ENCODE measurements at places on chromosomes 16 and 17.

DNA sequence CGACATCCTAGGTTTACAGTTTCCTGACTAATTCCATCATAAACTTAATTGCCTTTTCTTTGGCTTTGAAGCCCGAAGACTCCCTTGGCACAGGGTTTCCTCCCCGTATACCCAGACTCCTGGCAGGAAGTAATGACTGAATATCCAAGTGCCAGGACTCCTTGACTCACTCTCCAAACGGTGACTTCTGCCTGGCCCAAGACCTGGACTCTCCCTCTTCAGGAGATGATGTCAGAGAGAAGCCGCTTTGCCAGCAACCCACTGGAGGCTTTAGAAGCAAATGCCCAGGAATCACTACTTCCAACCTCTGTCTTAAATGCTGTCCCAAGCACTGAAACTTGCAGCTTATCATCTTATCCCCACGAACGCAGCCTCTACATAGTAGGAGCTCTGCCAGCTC, 146.5 kb downstream of the RGS9 start:
- DNase-seq: no peak

GRCh38 chr16:22321340-22322001, 24.3 kb downstream of the POLR3E start:
- peak; percentile 53 for DNase-seq

DNA sequence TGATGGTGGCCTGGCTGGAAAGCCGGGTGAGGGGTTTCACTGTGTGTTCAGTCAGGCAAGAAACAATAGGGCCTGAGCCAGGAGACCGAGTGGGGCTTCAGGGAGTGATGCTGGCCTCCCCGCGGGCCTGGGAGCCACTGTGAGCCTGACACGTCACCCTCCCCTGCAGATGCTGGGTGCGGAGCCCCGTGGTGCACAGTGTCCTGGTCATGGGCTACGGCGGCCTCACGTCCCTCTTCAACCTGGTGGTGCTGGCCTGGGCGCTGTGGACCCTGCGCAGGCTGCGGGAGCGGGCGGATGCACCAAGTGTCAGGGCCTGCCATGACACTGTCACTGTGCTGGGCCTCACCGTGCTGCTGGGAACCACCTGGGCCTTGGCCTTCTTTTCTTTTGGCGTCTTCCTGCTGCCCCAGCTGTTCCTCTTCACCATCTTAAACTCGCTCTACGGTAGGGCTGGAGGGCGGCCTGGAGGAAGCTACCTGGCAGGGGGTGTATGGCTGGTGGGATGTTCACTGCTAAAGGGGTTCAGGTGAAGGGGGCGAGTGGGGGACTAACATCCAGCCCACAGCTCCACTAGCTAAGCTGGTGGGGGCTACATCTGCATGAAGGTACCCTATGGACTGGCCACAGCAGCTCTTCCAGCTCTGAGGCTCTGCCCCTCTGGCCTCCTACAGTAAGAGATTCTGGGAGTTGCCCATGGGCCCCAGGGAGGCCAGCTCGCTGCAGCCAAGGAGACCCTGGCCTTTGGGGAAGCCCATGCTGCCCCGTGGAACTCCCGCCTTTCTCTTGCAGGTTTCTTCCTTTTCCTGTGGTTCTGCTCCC, 32.4 kb downstream of the ADGRG5 start:
- DNase-seq: no peak

GRCh38 chr17:20206068-20206467, 196.9 kb downstream of the SPECC1 start:
- DNase-seq: no peak

DNA sequence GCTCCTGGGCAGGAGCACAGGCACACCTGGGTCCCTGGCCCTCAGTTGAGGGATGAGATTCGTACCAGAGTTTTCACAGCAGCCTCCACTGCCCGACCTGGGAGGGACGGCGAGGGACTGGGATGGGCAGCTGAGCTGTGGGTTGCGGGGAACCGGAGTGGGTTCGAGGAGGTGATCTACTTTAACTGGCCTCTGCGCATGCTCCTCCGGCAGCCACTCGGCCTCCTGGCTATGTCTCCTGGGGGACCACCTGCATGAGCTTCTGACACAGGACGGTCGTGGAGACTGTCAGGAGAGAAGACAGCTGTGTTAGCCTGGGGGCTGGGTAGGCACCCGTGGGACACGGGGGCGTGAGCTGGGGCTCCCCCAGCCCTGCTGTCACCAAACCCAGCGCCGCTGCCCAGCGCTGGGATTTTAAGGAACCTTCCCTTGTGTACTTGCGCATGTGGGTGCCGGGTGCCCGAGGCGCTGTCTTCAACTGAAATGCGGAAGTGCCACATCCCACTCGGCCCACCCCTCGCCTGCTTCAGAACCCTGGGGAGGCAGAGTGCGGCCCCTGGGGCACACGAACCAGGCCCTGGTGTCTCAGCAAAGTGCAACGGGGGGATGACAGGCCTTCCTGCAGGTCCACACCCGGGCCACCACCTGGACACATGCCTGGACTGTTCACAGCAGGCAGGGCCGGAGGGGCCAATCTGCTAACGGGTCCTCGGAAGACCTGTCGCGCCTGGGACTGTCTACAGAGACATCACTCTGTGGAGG, 36.4 kb downstream of the SLC7A5 start:
- DNase-seq: no peak

DNA sequence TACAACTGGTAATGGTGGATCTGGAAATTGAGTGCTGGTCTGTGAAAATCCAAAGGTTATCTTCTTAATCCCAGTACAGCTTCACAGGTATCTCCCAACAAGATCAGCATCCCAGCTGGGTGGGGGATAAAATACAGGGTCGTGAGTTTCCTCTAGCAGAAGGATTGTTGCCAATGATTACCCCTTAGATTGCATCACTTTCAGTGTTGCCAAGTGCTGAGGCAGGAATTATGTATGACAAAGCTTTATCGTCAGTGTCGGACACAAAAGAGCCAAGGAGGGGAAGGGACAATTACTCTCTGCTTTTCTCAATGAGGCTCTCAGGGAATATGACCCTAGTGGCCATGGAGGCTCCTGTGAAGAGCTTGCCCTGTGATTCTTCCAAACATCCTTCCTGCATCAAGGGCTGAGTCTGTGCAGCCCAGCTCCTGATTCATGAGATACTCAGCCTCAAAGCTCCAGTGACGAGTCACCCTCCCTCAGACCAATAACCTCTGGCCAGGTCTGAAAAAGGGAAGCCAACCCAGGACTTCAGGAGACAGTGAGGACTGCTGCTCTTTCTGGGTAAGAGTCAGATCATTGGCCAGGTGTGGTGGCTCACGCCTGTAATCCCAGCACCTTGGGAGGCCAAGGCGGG, 15.0 kb downstream of the OR1F1 start:
- no peak for DNase-seq

- peak; percentile 32 for DNase-seq
Measured at GRCh38 chr16:54957403-54958166, 26.9 kb downstream of the IRX5 start.

DNA sequence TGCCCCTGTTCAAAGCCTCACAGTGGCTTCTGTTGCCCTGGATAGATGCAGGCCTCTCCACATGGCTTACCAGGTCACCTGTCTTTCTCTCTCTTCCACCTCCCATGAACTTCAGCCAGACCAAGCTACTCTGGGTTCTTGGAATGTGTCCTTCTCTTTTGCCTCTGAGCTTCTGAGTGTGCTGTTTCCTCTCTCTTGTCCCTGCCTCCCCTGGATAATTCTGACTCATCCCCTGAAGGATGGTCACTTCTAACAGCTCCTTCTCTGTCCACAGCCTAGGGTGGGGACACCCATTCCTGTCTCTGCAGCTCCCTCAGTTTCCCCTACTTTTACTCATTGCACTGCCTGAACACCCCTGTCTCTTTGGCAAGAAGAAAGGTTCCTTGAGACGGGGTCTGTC, 2.9 kb downstream of the GUCY2D start:
- DNase-seq: no peak

DNA sequence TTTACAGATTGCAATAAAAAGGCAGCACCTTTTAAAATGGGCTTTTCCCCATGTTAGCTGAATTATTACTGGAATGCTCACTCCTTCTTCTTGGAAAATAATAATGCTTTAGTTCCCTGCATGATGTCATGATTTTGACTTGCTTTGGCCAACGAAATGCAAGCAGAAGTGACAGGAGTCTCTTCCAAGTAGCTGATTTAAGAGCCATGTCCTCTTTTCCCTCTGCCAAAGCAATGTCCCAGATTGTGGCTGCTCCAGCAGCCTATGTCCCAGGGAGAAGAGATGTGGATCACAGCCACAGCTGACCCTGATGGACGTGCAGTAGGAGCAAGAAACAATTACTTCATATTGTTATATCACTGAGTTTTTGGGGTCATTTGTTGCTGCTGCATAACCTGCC, 246.6 kb downstream of the HAPSTR1 start:
- no peak for DNase-seq

GRCh38 chr16:4328046-4328781, 12.3 kb downstream of the GLIS2 start:
- peak; percentile 79 for DNase-seq

DNA sequence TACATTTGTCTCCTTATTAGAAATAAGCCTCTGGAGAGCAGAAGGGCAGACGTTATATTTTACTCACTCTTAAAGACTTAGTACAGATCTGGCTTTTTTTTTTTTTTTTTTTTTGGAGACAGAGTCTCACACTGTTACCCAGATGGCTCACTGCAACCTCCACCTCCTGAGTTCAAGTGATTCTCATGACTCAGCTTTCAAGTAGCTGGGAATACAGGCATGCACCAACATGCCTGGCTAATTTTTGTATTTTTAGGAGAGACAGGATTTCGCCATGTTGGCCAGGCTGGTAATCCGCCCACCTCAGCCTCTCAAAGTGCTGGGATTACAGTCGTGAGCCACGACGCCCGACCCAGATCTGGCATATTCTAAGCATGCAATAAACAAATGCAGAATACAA, 36.4 kb upstream of the TMEM97 start:
- DNase-seq: no peak

DNA sequence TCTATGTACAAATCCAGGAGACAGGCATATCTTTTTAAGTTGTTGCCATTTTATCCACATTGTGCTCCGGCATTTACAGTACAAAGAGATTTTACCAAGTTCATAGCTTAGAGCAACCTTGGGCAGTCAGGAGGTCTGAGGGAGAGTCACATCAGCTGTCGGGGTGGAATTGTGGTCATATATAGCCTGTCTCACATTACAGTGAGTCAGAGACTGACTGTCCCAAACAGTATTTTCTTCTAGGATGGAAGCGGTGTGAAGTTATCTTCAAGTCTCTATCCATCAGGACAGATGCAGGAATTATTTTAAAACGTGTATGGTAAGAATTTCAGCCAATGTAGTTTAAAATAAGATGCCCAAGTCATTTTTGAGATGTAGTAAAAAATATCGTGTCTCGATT, 53.0 kb downstream of the GPRC5B start:
- no peak for DNase-seq

DNA sequence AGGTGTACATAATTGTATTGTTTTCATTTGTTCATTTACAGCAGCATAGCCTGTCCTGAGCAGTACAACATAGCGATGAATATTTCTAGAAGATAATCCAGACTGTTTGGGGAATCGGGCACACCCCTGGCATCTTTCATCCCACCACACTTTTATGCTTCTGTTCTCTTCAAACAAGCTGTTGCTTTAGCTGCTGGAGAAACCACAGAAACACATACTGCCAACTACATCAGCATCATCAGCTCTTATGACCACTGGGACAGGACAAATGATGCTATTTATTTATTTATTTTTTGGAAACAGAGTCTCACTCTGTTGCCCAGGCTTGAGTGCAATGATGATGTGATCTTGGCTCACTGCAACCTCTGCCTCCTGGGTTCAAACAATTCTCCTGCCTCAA, 22.6 kb upstream of the HAPSTR1 start:
- DNase-seq: no peak

GRCh38 chr17:45127548-45128300, 4.6 kb downstream of the PLCD3 start:
- DNase-seq: no peak

DNA sequence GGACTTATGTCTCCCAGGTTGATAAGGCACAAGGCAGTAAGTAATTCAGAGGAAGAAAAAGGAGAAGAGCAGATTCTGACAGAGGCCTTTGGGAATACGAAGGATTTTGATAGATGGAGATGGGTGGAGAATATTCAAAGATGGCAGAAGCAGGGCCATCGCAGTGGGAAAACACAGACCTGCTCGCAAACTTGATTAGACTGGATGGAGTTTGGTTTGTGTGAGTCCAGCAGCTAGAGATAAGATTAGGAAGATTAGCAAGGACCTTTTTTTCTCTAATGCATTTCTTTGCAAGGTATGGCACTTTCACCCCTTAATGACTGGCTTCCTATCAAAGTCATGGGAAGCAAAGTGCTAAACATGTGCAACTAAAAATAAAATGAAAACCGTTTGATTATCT, 196.7 kb downstream of the FTO start:
- DNase-seq: no peak

- no peak for DNase-seq
Measured at GRCh38 chr17:34840750-34841149, 120.5 kb downstream of the CCT6B start.

- DNase-seq: no peak
Measured at GRCh38 chr16:8107296-8107695, 483.0 kb downstream of the TMEM114 start.

DNA sequence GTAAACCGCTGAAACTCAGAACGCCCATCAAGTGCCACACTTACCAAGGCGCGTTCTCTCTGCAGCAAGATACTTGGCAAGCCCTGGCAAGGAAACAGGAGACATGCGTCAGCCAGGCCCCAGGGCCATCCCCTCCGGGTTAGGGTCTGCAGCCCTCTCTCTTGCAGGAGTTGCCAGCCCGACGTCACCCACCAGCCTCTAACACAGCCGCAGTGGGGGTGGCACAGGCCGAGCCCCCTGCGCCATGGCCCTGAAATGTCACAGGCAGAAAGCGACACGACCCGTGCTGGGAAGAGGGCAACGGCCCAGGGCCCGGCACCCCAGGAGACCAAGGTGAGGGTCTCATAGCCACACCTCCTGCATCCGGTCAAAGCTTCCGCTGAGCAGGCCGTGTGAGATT, 21.9 kb downstream of the ELAC2 start:
- DNase-seq: no peak

GRCh38 chr16:89536371-89536770, 24.1 kb upstream of the RPL13 start:
- DNase-seq: no peak

DNA sequence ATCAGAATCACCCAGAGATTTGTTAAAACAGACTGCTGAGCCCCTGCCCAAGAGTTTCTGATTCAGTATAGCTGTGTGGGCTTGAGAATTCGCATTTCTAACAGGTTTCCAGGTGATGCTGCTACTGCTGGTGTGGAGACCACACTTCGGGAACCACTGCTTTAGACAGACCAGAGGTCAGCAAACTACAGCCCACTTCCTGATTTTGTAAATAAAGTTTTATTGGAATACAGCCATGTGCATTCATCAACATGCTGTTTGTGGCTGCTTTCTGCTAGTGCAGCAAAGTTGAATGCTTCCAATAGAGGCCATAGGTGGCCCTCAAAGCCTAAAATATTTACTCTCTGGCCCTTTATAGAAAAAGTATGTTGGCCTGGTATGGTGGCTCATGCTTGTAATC, 32.6 kb upstream of the CLEC19A start:
- DNase-seq: no peak

- DNase-seq: no peak
Measured at GRCh38 chr17:70105641-70106040, 30.6 kb downstream of the KCNJ16 start.

- peak; percentile 69 for DNase-seq
Measured at GRCh38 chr16:69150146-69150865, 17.9 kb downstream of the UTP4 start.
